KBM-7 (cell line): ENCODE measurements at places on chromosomes 1 and 21.

GRCh38 chr1:76136894-76137293 is 62.3 kb downstream of the ST6GALNAC3 start:
- no peak for DNase-seq

GRCh38 chr1:9882296-9882944 is 27.6 kb downstream of the CTNNBIP1 start:
- DNase-seq = no peak

DNA sequence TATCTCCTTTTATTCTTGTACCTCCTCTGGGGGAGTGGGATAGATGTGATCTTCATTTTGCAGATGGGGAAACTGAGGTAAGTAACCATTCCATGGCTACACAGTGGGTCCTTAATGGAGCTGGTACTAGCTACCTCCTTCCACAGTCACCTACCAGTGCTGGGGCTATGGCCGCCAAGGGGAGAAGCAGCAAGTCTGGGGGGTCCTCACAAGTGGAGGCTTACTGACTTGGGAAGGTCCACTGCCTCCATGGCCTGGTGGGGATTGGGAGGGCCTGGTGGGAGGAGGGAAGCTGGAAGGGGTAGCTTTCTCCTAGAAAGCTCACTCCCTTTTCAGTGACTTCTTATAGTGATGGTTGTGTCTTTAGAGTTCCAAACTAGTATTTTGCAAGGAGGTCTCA is 5.9 kb upstream of the FOXO6 start:
- no peak for DNase-seq

DNA sequence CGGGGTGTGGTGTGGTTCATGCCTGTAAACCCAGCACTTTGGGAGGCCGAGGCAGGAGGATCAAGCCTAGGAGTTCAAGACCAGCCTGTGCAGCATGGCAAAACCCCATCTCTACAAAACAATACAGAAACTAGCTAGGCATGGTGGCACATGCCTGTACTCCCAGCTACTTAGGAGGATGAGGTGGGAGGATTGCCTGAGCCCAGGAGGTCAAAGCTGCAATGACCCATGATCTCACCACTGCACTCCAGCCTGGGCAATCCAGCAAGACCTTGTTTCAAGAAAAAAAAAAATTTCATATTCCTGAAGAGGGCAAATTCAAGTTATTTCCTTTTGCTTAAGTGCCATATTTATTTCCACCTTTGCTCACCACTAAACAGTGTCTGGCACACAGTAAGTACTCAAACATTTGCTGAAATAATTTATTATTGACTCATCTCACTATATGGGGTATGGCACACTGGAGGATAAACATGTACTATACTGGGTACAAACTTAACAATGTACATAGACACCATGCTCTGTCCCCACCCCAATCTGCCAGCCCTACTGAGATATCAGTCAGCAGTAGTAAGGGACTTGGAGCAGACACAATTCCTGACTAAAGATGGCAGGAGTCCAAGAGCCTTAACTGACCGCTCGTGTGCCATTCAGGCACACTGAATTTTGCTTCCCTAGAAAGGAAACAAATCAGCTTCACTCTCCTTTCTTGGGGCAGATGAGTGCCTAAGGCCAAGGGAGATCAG is 15.5 kb downstream of the MEAF6 start:
- DNase-seq = no peak

DNA sequence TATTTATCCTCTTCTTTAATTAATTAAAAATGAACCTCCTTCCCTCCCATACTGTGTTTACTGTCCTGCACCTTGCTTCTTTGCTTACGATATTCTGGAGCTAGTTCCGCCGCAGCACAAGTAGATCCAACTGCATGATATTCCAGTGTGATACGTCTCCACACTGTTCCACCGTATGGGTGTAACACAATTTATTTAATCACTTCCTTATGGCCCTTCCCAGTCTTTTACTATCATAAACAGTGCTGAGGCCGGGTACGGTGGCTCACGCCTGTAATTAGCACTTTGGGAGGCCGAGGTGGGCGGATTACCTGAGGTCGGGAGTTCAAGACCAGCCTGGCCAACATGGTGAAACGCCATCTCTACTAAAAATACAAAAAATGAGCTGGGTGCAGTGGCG is 25.7 kb downstream of the CNST start:
- DNase-seq = no peak

GRCh38 chr1:229093609-229094336 is 177.1 kb upstream of the RAB4A start:
- no peak for DNase-seq

- no peak for DNase-seq
Observed at GRCh38 chr1:53554592-53555305, 95.5 kb downstream of the DMRTB1 start.

- no peak for DNase-seq
Observed at GRCh38 chr1:40020447-40021085, 20.0 kb upstream of the CAP1 start.

GRCh38 chr1:35269201-35269988 is 886 bp downstream of the ZMYM4 start:
- DNase-seq = peak; percentile 41

GRCh38 chr1:42529724-42530181 is 66.7 kb downstream of the CCDC30 start:
- no peak for DNase-seq

DNA sequence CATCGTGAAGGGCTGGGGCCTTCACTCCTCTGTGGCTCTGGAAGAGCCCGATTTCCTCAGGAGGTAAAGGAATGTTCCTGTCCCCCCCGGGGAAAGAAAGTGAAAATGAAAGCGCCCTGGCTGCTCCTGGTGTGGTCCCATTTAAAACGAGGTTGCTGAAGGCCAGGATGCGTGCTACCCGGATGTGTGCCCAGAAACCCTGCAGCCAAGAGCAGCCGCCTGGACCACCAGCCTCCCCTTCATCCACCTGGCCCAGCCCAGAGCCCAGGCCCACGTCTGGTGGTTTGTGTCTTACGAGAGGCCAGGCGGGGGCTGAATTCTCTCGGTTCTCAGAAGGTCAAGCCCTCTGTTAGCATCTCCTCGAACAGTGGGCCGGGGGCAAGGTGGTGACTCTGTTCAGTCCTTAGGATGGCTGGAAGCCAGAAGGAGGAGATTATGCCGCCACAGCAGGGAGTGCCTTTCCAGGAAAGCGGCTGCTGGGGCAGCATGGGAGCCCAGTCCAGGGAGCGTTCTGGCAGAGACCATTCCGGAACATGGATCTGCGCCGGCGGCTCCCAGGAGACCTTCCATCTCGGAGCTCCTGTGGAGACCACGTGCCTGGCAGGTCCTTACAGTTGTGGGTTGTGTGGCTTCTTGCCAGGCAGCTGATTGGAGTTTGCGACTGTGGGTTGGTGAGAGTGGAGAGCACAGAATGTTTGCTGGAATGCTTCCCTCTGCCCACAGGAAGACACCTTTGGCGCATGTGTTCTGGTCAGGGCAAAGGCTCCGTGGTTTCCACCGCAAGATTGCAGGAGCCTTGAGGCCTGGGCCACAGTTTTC is 1.4 kb downstream of the GUK1 start:
- peak; percentile 36 for DNase-seq

- no peak for DNase-seq
Observed at GRCh38 chr1:99004254-99004860, 304 bp downstream of the PLPPR5 start.
